ENCODE measurements at places on chromosomes 16 and 17.

DNA sequence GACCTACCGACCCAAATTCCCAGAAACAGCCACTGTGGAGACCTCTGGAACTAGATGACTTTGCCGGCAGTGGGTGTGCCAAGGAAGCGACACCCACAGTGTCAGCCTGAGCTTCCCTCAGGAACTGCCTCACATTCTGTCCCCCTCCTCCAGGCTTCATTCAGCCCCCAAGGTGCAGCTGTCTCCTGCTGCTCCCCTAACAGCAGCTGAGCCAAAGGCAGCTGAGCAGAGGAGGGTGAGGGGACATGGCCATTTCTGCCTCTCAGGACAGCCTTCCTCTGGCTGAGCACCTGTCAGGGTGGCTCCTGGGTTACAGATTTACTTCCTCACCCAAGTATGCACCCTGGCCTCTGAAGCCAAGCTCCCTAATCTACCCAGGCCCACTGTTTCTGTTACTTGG, 22.1 kb upstream of the MTMR4 start:
- no peak for DNase-seq

DNA sequence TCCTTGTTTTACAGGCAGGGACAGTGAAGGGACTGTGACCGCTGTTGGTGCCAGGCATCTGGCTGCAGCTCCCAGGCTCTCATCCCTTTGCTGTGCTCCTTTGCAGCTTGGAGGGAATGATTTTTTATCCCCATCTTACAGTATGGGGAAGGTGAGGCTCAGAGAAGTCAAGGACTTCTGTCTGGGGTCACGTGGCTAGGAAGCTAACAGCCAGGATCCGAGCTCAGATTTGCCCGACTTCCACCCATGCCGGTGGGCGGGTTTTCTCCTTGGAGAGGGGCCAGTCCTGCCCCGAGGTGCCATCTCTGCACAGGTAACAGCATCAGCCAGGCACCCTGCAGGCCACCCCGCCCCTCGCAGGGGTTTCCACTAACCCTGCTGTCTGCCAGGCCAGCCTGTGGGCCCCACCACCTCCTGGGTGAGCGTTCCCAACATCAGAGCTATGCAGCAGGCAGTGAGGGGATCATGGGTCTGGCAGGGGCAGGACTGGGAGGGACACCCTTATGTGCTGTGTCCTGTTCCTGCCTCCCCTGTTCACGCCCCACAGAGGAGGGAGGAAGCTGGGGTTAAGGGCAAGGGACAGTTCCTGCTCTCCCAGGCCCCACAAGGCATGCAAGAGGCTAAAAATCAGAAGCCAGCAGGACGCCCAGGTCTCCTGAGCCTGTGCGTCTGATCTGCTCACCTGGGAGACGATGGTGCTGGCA, 25.4 kb downstream of the JPH3 start:
- no peak for DNase-seq

DNA sequence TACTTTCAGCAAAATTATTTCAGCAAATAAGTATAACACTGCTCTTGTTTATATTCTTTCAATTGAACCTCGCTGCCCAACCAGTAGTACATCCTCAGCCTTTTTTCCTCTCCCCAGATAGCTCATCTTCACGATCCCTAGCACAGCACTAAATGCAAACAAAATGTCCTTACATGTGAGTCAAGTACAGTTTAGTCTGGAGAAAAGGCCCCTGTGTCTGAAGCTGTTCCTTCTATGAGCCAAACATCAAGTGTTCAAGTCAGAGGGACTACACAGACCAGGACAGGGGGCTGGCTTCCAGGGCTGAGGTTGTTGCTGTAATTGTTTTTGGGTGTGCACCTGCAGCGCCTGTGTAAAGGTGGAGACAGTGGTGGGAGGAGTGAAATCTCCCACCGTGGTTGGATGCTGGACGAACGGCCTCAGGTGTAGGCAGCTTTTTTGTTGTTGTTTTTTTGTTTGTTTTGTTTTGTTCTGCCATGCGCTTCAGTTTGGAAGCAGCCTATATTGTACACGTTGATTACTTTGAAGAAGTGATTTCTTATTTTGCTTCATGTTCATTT, 147.1 kb downstream of the PRKCA start:
- DNase-seq, result no peak

DNA sequence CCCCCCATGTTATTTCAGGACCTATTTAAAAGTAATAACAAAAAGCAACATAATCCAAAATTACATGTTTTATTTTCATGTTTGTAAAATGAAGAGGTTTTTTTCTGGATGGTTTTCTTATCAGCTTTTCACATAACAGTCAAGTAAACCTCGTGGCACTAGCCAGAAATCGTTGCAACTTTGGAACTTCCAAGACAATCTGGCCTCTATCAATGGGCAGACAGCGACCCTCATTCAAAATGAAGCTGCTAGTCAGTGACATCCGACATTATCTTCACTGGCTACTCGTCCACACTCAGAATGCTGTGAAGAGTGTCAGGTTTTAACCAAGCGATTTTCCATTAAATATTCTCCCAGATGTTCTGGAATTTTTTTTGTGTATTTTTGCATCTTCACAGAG, 22.7 kb downstream of the ZNF652 start:
- DNase-seq, result no peak

- DNase-seq, result no peak
Observed at GRCh38 chr17:52030052-52030451, 128.5 kb downstream of the CA10 start.

DNA sequence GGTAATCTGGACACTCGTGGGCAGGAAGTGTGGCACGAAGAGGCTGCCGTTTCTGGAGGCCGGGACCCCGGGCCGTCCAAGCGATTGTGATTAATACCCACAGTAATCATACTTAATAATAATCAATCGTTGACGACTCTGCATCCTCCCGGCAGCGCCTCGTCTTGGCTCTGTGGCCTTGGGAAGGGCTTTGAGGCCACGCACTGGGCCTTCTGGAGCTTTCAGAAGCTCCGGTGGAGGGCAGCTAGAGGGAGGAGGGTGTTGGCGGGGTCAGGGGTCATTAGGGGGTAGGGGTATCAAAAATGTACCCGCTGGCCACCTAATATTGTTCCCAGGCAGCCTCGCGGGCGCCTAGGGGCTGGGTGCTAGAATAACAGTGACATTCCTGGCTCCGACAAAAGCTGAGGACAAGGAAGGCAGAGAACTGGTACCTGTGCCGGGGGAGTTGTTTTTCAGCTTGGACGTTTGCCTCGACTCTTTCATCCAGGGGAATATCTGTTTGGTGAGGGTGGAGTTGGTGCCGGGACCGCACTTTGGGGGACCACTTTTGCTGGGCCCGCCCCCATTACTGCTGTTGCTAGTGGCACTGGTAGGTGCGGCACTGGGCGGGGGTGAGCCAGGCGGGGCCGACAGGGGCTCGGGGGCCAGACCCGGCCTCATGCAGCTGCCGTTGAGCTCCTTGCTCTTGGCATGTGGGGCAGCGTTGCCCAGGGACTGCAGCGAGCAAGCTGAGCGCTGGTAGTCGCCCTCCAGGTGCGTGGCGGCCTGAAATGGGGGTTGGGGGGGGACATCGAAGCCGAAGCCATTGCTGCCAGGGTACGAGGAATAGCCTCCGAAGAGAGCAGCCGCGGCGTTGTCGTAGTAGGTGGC, 6.9 kb upstream of the HOXB2 start:
- no peak for DNase-seq

DNA sequence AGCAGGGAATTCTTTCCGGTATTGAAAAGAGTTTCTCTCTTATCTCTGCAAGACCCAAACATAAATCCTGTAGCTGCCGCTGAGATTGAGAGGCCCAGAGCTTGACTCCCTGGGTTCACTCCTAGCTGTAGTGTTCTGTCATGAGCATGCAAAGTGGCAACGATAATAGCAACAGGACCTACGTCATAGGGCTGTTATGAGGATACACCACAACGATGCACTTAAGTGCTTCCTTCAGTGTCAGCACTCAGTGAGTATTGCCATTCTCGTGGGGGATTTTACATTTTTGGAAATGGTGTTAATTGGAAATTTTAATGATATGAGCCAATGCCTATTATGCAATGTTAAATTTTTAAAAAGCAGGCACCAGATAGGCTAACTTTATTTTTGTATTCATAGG, 199.8 kb downstream of the CYLD start:
- DNase-seq, result no peak

DNA sequence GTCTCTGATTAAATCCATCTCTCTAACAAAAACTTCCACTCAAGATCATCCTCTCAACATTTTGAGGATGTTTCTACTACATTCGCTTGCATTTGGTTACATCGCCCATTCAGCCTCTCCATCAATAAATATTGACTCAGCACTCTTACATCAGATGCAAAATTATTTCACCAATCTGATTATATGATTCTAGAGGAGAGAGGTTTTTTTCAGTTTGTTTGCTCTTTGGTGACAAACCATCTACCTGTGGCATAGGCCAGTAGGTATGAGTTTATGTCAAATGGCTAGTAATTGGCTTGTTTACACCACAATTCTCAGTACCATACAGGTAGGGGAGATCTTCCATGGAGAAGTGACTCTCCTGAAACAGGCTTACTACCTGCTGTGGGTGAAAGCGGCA, 52.3 kb downstream of the TOX3 start:
- no peak for DNase-seq

DNA sequence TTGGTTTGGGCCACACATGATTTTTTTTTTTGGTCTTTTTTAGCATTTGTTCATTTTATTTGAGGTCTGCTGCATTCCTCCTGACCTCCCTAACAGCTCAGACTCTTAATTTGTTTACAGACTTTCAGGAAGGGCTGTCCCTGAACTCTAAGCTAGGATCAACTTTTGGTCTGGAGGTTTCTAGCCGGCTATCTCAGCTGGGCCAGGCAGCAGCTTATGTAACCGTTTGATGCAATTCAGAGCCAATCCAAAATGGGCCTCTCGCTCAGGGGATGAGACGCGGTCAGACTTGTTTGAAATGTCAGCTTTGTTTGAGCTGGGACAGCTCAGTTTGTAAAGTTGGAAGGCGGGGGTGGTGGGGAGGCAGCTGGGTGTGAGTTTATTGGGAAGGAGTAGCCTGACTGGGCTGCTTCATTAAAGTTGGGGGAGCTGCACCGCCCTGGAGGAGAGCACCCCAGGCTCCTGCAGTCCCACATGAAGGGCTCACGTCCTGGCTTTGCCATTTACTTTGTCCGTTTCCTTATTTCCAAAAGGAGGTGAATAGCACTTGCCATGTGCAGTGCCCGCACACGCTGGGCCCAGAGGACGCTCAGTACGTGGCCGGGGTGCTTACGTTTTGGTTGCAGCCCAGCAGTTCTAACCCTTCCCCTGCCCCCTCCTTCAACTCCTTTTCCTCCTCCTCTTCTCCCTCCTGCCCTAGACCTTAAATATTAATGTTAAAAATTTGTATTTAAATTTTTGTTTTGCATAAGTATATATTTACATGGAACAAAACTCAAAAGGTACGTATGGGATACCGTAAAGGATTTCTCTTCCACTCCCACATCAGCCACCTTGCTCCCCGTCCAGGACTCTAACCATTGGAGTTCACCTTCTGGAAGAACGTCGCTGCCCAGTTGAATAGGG, 121.2 kb downstream of the SNX29 start:
- no peak for DNase-seq

DNA sequence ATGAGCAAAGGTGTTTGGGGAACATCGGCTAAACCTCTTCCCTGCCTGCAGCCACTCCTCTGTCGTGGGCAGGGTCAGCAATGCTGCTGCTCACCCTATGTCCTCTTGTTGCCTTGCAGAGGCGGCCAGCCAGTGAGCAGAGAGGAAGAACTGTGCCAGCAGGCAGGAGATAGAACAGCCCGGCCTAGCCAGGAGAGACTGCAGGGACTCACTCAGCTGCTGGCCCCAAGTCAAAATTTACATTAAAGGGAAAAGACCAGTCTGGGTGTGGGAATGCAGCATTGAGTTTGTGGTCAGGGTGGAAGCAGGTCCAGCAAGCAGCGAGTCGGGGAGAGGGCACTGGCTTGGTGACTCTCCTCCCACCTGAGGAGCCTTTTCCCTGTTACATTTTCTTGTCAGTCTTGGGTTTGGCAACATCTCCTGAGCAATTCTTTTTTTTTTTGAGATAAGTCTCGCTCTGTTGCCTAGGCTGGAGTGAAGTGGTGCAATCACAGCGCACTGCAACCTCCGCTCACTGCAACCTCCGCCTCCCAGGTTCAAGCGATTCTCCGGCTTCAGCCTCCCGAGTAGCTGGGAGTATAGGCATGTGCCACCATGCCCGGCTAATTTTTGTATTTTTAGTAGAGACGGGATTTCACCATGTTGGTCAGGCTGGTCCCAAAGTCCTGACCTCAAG, 22.7 kb downstream of the LIG3 start:
- no peak for DNase-seq

- peak; percentile 71 for DNase-seq
Observed at GRCh38 chr17:9239793-9240658, 218.7 kb downstream of the NTN1 start.

DNA sequence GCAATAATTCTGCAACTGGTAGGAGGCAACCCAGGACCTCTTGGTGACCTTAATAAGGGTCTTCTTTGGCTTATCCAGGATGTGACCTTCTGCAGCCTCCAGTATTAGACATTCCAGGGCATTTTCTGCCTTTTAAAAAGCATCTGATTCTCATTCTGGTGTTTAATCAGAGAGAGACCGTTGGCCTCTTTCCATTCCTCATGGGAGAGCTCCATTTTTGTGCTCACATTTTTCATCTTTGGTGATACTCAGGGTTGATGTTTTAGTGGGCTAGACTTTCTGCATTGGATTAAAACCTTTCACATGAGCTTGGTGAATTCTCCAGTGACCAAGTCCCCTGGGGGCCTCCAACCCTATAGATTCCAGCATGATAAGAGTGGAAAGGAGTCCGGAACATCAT, 150.2 kb upstream of the CACNG5 start:
- DNase-seq, result no peak

GRCh38 chr17:51869387-51869786, 289.1 kb downstream of the CA10 start:
- DNase-seq, result no peak

GRCh38 chr17:67829331-67829730, 4.0 kb downstream of the BPTF start:
- peak; percentile 43 for DNase-seq

GRCh38 chr16:22188595-22189442, 17.3 kb upstream of the EEF2K start:
- peak; percentile 81 for DNase-seq

GRCh38 chr17:3794557-3795389, 6.2 kb downstream of the ITGAE start:
- peak; percentile 38 for DNase-seq

GRCh38 chr16:24609740-24610415, 70.5 kb downstream of the RBBP6 start:
- DNase-seq, result no peak

- no peak for DNase-seq
Observed at GRCh38 chr17:4634976-4635375, 6.5 kb downstream of the ALOX15 start.

DNA sequence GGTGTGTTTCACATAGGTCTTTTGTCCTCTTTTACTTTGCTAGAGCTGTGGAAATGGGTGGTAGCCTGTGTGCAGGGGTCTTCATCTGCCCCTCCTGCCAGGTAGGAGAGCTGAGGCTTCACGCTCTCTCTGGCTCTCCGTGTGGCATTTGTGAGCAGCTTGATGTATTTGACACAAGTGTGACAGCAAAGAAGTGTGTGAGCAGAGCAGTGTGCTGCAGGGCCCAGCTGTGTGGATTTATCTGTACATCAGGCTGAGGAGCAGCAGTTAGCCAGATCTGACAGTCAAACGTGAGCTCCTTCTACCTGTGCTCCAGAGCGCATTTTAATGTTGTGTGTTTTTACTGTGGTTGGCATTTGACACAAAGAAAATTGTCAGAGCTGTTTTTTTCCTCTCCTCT, 101.8 kb downstream of the FTO start:
- DNase-seq, result no peak

GRCh38 chr17:17603178-17603894, 11.8 kb upstream of the PEMT start:
- DNase-seq, result no peak

Measured in CD4-positive, alpha-beta T cell treated with Interleukin-6 at 100 ng/mL for 8 hours (primary cell).